Activated CD8-positive, alpha-beta memory T cell treated with anti-CD3 and anti-CD28 coated beads for 48 hours (primary cell): ENCODE measurements at places on chromosomes 3 and 15.

DNA sequence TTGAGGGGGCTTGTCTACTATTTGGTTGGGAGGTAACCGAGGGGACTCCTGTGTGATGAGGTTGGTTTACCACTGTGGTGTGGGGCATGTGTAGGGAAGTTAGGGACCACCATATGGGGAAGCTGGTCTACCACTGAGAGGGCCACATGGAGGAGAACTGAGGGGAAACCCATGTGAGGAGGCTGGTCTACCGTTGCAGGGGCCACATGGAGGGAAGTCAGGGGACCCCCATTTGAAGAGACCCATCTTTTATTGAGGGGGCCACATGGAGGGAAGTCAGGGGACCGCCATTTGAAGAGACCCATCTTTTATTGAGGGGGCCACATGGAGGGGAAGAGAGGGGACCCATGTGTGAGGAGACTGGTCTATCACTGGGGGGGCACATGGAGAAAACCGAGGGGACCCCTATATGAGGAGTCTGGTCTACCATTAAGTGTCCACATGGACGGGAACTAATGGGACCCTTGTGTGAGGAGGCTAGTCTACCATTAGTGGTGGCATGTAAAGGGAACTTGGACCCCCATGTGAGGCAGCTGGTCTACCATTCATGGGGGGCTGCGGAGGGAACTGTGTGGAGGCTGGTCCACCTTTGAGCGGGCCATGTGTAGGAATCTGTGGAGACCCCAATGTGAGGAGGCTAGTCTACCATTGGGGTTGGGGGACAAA lies 165.5 kb downstream of the FBLN2 start:
- DNase-seq = no peak

DNA sequence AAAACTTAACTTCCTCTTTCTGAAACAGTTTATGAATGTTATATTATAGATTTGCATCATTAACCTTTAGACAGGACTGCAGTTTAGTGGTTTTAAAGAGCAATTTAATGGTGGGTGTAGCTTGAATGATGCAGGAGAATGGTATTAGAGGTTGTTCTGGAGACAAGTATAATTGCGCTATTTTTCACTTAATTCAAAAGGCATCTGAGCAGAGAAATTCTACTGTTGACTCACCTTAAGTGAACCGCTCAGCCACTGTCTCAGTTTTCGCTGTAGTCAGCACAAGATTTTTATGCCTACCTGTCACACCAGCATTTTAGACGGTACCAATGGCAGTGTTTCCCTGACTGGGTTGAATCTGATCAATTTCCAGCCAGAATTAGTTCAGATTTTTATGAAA lies 348.8 kb upstream of the DCBLD2 start:
- DNase-seq = no peak

- peak; percentile 62 for DNase-seq
These were observed 61.8 kb upstream of the ANKRD28 start for GRCh38 chr3:15859507-15860013.

GRCh38 chr3:54133196-54133595 lies 10.8 kb downstream of the CACNA2D3 start:
- no peak for DNase-seq

- no peak for DNase-seq
These were observed 987.0 kb upstream of the CFAP20DC start for GRCh38 chr3:60036803-60037202.

DNA sequence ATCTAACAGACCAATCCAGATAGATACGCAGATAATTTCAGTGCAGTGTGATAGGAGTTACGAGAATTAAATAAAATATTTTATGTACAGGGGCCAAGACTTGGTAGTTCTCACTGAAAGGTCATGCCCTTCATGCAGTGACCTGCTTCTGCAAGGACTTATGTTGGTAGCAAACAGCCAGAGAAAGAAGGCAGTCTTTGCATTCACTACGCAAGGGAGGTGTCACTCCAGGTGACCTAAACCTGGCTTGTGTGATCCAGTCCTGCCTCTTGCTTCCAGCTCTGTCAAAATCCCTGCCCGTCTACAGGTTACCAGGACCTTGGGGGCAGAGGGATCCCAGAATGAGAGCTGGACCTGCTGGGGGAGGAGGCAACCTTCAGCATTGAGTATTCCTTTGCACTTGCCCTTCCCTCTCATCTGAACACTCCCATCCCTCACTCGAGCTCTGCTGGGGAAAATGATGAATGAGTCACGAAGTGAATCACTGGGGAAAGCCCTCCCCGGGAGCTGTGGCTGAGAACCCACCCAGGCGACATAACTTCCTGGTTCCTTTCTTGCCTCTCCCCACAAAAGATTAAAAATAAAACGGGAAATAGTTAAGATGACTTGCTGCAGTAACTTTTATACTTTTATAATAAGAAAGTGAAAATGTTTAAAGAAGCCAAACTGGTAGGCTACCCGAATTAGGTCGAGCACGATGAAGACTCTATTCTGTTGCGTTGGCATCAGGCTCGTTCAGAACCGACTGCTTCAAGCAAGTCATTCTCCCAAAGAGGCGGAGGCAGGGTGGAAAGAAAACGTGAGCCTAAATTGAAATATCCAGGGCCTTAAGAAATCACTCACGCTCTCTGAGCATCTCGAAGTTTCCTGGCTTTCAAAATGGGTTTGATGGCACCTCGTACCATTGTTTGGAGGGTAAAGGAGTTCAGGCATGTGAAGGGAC lies 216.1 kb downstream of the SLCO3A1 start:
- no peak for DNase-seq

DNA sequence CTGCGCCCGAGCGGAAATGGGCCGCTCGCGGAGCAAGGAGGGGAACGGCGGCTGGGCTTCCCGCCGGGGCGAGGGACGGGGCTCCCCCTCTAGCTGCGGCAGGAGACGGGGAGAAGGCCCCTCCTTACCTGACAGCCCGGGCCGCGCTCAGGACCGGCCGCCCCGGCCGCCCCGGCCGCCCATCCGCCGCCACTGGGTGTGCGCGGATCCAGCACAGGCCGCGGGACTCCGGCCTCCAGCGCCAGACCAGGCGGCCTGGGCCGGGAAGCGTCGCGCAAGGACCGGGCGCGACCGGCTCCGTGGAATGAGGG lies 296 bp downstream of the TPRA1 start:
- no peak for DNase-seq

- DNase-seq = no peak
These were observed 288.3 kb upstream of the ICE2 start for GRCh38 chr15:60767134-60767824.

GRCh38 chr3:151155409-151156128 lies 47.4 kb downstream of the GPR171 start:
- no peak for DNase-seq

- no peak for DNase-seq
These were observed 309.8 kb downstream of the OXSM start for GRCh38 chr3:26099692-26100091.

GRCh38 chr15:52137432-52138357 lies 25.1 kb upstream of the BCL2L10 start:
- DNase-seq = no peak

DNA sequence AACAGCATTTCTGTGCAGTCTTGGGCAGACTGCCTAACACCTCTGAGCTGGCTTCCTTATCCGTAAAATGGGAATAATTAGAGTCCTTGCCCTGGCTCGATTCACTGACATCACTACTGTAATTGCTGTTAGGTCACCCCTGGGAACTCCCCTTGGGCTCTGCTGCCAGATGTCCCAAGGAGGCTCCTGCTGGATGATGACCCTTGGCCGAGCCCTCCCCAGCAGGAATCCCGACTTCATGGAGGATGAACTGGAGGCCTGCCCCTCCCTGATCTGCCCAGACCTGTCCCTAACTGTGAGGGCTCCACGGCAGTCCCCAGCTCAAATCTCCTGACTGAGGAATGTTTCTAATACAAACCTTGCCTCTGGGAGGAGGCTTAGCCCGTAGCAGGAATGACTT lies 18.0 kb downstream of the ESYT3 start:
- no peak for DNase-seq

DNA sequence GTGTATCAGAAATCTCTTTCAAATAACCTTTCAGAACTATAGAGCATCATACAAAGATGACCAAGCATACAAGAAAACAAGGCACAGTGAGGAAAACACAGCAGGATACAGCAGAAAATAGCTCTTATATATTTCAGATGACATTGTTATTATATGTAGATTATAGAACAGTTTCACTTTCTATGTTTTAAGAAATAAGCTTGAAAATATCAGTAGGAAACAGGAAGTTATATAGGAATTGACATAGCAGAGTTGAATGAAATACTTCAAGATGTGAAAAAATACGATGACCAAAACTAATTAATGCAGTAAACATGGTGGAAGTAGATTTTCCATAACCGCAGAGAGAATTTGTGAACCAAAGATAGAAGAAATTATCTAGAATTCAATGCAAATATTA lies 75.2 kb downstream of the LYSMD4 start:
- DNase-seq = no peak

GRCh38 chr3:133487204-133487603 lies 86.3 kb upstream of the CDV3 start:
- no peak for DNase-seq

GRCh38 chr15:65695081-65695480 lies 73.3 kb downstream of the SLC24A1 start:
- no peak for DNase-seq

- no peak for DNase-seq
These were observed 5.6 kb upstream of the BRPF1 start for GRCh38 chr3:9725775-9726515.

- DNase-seq = no peak
These were observed 3.1 kb downstream of the TM4SF1 start for GRCh38 chr3:149374391-149374790.

DNA sequence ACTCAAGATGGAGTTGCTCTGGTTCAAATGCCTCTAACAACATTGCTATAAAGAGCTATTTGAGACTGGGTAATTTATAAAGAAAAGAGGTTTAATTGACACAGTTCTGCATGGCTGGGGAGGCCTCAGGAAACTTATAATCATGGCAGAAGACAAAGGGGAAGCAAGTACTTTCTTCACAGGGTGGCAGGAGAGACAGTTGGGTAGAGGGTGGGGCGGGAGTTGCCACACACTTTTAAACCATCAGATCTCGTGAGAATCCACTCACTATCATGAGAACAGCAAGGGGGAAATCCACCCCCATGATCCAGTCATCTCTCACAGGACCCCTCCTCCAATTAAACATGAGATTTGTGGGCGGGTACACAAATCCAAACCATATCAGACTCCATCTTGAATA lies 30.7 kb downstream of the MAP2K5 start:
- DNase-seq = no peak

- no peak for DNase-seq
These were observed 23.1 kb upstream of the THSD4 start for GRCh38 chr15:71092056-71092600.

DNA sequence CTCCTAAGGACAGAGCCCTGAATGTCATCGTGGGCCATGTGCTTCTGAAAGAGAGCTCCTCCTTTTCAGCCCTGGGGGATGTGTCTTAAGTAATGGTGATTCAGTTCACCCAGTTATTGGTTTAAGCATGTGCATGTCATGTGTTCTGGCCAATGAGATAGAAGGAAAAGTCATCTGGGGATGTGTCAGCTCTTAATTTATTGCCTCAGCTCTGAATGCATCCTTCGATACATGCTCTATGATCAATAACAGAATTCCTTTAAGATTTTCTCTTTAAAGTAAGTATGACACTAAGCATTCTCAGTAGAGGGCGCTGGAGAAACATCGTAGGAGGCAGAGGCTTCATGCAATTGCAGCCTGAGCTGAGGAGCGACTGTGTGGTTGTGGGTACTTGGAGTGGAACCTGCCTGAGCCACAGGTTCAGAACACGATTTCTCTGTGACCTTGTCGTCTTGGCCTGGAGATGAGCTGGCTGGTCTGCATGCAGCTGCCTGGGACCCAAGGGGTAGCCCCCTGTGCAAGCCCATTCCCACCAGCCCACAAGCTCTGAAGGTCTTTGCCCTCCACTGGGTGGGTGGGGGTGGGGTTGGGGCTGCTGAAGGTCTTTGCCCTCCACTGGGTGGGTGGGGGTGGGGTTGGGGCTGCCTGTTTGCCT lies 69.5 kb downstream of the C3orf38 start:
- DNase-seq = no peak

GRCh38 chr3:127363171-127363570 lies 75.3 kb upstream of the PRR20G start:
- DNase-seq = no peak

DNA sequence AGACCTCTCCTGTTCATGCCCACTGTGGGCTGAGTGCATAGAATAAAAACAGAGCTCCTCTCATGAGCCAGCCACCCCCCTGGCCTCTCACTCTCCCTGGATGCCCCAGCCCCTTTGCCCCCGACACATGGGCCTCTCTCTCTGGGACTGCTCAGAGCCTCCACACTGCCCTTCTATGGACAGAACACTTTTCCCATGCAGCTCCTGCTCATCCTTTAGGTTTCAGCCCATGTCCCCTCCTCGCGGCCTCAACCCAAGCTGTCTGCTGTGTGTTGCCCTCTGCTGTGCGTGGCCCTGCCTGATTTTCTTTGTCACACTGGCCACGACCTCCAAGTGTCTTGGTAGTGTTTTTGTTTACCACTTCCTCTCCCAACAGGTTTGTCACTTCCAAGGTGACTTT lies 20.7 kb upstream of the PRR23E start:
- no peak for DNase-seq

DNA sequence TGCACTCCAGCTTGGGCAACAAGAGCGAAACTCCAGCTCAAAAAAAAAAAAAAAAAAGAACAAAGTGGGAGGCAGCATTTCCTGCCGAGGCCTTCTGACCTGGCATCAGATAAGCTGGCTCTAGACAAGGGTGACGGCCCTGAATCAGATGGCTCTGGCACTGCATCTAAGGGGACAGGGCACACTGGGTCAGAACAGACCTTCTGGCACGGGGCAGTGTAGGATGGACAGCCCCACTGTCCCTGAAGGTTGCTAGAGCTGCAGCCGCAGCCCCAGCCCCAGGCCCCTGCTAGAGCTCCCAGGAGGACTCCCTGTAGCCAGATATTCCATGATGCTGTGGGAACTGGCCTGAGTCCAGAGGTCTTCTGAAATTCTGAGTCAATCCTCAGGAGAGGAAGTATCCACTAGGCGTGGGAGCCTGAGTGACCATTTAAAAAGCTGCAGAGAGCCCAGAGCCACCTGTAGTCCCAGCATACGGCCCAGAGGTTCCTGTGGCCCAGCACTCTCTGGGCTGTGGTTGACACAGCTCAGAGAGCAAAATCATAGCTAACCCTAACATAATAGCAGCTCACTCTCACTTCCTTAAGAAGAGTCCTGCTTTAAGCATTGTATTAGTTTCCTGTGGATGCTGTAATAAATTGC lies 69.2 kb upstream of the MFGE8 start:
- no peak for DNase-seq

GRCh38 chr3:53671192-53671960 lies 174.8 kb downstream of the CHDH start:
- DNase-seq = no peak

- DNase-seq = no peak
These were observed 272.2 kb upstream of the RARB start for GRCh38 chr3:25155652-25156471.

- DNase-seq = no peak
These were observed 77.0 kb upstream of the PRR23C start for GRCh38 chr3:139121513-139122220.

- peak; percentile 39 for DNase-seq
These were observed 27.6 kb upstream of the TRPM1 start for GRCh38 chr15:31128919-31129768.

DNA sequence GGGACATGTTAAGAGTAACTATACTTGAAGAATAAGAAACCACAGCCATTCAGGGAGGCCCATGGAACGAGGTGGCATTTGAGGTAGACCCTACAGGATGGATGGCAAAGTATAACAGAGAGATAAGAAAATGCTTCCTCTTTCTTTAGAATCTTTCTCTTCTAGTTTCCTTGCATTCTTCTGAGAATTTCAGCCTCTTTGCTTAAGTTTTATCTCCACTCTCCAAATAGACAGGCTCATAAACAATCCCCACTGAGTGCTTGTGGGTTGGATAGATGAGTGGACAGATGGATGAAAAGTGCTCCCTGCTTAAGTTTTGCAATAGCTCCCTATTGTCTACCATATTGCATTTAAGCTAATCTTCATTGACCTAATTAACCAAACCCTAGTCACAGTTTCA lies 103.7 kb downstream of the MEX3B start:
- DNase-seq = no peak
